Right hindlimb (tissue), 1 donor: ENCODE measurements at places on chromosomes 1 and 21.

- no peak for DNase-seq
These were observed 17.6 kb downstream of the UTP25 start for GRCh38 chr1:209845408-209845725.

GRCh38 chr1:239348635-239349353 is 37.6 kb upstream of the CHRM3 start:
- no peak for DNase-seq

- DNase-seq = no peak
These were observed 840.9 kb downstream of the LTN1 start for GRCh38 chr21:28151758-28152157.

DNA sequence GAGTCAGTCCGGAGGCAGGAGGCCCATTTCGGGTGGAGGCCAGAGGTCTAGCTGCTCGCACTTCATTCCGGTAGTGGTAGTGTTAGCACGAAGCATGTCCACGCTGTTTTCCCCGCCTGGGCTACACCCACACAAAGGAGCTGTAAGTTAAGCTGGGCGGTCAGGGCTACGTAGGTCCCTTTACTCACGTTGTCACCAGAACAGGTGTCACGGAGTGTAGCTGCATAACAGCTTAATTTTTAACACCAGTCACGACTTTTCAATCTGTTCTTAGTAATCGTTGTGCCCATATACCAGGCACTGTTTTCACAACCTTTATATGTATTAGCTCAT is 15.6 kb downstream of the HLX start:
- no peak for DNase-seq

- DNase-seq = peak; percentile 38
These were observed 3.1 kb upstream of the SIM2 start for GRCh38 chr21:36695671-36696389.

DNA sequence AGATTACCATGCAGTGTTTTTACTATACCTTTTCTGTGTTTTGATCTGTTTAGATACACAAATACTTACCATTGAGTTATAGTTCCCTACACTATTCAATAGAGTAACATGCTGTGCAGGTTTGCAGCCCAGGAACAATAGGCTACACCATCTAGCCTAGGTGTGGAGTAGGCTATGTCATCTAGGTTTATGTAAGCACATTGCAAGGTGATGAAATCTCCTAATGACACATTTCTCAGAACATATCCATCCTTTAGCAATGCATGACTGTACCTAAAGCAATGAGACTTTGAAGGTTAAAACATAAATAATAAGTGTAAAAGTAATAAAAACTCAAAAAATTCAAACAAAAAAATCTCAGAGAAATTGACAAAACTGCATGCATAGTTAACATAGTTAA is 358.6 kb downstream of the USH2A start:
- no peak for DNase-seq

DNA sequence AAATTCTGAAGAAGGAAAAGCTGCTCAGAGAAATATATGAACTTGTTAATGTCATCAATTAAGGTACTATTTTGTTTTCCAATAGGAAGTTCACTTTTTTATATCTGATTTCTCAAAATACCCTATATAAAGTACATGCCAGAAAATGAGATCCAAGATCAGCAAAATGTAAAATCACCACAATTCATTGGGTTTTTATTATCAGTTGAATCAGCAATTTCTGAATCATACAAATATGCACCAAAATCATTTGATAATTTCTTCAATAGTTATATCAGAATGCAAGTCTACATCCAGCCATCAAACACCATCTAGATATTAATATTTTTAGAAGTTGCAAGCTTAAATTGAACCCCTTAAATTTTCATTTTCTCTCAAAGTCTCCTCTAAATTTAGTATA is 1293.4 kb upstream of the NCAM2 start:
- DNase-seq = no peak

DNA sequence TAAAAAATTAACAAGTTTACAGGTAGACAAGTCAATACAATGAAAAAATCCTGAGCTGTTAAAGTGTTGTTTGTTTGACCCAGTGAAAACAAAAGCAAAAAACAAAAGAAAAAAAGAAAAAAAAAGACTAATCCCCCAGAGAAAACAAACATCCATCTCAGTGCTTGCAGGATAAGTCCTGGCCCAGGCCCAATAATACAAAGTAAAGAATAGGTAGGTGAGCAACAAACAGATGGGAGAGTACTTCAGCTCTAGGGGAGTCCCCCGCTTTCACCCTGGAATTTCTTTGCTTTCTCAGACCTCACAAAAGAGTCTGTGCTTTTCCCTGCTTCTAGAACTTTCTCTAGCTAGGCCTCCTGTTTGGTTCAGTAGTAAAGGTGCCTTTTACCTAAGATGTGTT is 70.3 kb downstream of the ABCA4 start:
- DNase-seq = no peak

GRCh38 chr1:157496121-157496526 is 56.2 kb downstream of the FCRL5 start:
- DNase-seq = no peak

DNA sequence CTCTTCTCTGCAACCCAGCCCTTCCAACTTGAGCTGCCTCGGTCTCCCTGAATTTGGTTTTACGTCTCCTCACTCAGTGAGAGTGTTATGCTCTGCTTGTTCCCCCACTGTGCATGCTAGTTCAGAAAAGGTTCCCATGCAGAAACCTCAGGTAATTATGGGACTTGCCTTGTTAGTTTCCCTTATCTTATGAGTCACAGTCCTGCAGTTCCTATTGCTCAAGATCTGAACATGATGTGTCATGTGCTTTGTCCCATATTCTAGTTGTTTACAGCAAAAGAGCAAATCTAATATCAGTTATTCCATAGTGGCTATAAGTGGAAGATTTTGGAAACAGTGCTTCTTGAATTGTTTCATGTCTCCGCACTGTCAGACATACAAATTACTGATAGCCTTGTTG is 74.4 kb downstream of the DUSP10 start:
- no peak for DNase-seq

GRCh38 chr21:39527664-39528381 is 76.1 kb downstream of the SH3BGR start:
- DNase-seq = no peak

DNA sequence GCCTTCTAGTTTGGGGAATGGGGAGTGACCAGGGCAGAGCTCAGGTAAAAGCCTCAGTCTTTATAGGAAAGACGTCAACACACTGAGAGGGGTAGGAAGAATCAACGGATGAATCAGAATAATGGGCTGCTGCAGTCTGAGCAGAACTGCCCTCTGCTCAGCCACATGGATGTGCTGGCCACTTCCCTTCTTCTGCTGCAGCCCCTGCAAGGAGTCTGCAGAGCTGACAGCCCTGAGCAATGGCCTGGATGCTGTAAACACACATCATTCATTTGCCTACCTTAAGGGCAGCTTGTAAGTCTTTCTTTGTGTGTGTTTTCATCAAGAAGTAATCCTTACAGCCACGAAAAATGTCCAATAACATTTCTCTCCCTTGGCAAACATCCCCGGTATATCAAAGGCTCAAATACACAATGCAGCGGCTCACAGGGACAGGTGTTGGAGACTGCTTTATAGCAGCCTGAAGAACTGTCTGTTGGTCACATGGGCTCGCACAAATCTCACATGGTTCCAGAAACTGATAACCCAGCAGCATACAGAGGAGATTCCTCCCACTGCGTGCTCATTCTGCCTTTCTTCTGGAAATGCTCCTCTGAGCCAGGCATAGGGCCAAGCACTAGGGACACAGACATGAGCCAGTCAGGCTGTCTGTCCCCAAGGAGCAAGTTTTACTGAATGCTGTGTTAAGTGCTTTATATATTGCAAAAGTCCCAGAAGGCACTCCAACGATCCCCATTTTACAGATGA is 110.1 kb downstream of the HMGB4 start:
- no peak for DNase-seq

DNA sequence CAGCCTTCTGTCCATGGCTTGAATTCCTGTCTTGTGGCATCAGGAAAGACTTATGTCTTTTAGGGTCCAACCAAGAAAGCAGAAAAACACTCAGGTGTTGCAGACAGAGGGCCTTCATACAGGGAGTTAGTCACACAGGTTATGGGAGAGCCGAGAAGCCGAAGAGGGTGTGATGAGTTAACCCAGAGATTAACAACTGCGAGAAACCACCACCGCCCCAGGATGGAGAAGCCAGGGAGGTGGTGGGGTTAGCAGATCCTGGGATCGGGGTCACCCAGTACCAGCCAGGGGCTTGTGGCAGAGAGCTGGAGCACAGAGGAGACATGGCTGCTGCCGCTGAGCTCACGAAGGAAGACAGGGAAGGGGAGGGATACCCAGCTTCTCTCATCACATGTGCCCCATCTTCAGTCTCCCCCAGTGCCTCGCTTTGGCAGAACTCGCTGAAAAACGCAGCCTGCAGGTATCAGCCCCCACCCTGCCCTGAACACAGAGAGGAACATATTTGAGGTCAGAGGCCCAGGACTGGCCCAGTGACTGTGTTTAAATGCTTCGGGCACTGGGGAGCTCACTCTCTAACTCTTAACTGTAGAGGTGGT is 58.7 kb downstream of the RUNX3 start:
- no peak for DNase-seq

DNA sequence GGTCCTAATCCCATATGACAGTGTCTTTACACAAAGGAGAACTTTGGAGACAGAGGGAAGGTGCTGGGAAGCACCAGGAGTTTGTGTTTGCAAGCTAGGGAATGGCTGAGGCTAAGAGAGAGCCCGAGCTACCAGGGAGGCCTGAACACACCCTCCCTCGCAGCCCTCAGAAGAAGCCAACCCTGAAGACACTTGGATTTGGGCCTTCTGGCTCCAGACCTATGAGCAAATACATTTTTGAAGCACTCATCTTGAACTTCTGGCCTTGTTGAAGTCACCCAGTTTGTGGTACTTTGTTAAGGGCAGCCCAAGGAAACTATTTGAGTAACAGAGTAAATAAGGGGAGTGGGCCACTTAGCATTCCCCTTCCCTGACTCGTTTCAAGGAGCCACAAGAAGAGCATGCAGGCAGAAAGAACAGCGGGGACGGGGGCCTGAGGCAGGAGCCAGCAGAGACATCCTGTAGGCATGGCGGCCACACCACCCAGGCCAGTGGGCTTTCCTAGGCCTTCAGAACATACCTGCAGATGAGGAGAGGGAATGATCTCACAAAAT is 13.2 kb upstream of the QSOX1 start:
- no peak for DNase-seq

DNA sequence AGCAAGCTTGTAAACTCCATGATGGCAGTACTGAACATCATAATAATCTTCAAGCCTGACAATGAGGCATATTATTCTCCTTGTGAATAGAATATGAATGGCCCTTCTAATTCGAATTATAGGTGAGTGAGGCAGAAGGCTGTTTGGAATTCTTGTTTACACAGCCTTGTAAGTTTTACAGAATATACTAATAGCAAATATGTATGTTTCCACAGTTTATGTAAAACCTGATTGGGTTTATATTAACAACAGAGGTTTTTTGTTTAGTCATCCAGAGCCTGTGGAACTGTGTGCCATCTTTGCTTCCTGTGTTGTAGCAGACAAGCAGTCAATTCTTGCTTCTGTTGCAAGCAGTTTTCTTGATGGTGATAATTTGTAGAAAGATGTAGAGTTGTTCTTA is 8.0 kb downstream of the OSBPL9 start:
- DNase-seq = no peak

GRCh38 chr1:171809834-171810233 is 28.4 kb downstream of the METTL13 start:
- no peak for DNase-seq

DNA sequence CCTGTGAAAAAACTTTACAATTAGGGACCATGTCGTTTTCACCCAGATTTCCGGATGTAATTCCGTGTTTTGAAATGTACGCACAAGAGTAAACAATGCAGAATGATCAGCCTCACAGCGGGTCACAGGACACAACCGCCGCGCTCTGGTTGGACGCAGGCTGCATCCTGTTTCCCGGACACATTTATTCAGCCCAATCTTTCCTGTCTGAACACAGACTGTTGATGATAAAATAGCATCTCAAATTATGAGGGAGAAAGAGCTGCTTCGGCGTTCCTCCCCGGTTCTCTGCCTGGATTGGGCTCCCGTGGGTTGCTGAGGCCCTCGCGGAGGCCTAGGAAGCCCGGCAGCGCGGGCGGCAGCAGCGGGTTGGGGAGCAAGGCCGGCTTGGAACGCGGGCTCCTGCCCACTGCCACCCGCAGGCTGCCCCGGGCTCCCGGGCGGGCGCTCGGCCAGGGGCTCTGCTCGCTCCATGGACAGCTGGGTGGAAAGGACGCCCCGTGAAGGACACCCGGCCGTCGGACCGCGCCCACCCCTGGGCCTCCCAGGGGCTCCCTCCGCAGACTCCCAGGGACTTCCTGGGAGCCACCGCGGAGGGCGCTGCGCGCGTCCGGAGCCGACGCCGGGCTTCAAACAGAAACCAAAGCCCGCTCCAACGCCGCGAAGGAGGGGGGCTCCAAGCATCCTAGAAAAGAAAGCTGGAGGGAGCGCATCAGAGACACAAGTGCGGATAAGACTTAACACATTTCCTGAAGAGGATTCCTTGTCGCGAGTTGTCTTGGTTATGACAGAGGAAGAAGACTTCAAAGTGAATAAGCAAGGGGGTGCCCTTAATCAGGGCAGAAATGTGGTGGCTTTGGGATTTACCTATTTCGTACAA is 122.3 kb downstream of the ESRRG start:
- peak; percentile 85 for DNase-seq

- DNase-seq = no peak
These were observed 80.9 kb upstream of the BACH1 start for GRCh38 chr21:29217818-29218291.

- no peak for DNase-seq
These were observed 65.3 kb downstream of the GATAD2B start for GRCh38 chr1:153857505-153857904.

DNA sequence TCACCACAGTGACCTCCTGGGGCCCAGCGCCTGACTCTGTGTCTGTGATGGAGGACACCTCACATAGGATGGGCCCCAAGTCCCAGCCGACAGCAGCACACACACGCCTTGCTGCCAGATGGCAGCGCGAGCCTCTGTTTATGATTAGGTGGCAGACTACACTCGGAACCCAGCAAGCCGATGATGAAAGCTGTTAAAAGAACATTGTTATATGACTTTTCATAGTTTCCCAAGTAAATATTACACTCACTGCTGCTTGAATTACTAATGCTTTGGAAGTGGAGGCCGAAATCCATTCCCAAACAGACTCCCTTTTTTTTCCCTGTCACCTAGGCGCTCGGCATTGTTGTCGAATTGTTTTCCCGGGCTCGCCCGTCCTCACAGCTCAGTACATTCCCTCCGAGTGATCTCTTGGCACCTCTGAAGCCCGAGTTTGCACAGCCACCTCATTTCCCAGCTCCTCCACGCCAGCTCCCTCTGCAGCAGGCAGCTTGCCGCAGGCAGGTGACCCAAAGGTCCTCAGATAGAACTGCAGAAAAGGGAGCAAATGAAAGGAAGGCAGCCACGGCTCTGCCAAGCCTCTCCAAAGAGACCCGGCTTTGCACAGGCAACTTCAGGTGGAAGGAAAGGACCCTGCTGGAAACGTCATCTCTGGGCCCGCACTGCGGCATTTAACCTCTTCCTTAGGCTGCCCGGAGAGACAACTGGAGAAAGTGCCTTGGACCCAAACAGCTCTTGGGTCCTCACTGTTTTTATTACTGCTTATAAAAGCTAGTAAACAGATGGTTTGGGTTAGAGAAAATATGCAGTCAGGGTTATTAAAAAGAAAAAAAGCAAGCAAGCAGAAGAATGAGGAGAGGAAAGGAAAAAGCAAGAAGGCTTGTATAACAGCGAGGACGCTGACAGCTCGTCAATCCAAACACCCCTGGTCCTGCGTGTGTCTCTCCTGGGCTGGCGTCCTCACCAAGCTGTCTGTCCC is 72.2 kb upstream of the SLC25A33 start:
- DNase-seq = peak; percentile 85
